Thoracic aorta (tissue), 2 donors: ENCODE measurements at places on chromosomes 4 and X.
A peak's percentile ranks its signal among the peaks of the same experiment; 100 is the strongest.

GRCh38 chr4:7593646-7594412 lies 159.1 kb upstream of the PSAPL1 start:
- no peak for DNase-seq

GRCh38 chr4:7647600-7648543 lies 213.1 kb upstream of the PSAPL1 start:
- no peak for DNase-seq

DNA sequence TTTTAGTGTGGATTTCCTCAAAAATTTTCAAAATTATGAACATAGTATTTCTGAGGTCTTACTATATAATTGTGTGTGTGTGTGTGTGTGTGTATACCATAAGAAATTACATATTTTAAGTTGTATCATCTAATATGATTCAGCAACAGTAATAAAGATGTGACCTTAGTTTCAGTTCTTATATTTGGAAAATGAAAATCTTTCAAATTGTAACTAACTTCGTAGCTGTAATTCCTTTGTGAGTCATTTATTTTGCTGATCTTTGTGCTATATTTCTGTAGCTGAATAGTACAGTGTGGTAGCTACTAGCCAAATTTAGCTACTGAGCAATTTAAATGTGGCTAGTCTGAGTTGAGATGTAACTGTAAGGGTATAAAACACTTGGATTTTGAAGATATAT lies 116.4 kb downstream of the RAP1GDS1 start:
- DNase-seq: no peak

- DNase-seq: no peak
Observed at GRCh38 chr4:113893546-113893945, 85.9 kb downstream of the ARSJ start.

GRCh38 chrX:16517039-16517605 lies 132.8 kb upstream of the S100G start:
- DNase-seq: no peak

- no peak for DNase-seq
Observed at GRCh38 chr4:61293707-61294400, 93.7 kb downstream of the ADGRL3 start.

DNA sequence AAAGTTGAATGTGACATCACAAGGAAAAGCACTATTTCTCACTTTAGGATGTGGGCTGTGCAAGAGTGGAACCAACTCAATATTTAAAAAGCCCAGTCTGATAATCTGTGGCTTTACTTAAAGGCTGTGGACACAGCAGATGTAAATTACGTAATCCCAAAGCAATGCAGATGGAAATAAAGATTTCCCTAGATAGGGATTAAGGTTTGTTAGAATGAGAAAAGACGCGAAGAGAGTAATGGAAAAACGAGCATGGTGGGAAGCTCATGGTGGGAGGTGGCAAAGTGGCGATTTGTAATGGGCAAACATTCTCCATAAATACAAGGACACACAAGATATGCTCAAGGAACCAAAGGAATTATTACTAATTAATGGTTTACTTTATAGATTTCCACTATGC lies 985.5 kb downstream of the FSTL5 start:
- no peak for DNase-seq

DNA sequence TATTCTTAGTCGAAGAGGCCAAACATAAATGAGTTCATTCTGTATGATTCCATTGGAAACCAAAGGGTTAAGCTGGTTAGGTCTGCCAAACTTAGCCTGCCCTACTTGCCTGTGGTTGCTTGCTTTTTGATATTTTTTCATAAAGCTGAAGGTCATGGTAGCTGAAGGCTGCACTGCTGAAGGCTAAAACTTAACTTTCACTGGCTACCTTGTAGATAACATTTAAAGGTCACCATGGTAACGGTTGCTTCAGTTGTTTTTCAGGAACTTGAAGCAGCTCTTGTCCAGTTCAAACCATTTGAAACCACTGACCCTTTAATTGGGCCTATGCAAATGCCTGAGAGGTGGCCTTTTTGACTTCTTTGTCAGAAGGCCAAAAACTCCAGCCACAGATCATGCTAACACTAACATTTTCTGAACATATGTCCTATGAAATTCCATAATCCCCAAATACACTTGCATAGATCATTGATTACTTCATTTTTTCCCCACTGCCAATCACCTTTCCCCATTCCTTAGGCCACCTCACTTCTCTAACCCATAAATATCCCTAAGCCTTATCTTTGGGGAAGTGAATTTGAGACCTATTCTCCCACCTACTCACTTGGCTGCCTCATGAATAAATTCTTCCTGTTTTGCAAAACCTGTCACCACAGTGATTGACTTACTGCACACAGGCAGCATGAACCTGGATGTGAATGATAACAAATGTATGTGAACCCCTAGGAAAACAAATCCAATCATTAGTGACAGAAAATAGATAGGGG lies 10.7 kb upstream of the SMIM10L2A start:
- no peak for DNase-seq

GRCh38 chrX:53440621-53441517 lies 6.7 kb upstream of the HSD17B10 start:
- DNase-seq: peak; percentile 19

DNA sequence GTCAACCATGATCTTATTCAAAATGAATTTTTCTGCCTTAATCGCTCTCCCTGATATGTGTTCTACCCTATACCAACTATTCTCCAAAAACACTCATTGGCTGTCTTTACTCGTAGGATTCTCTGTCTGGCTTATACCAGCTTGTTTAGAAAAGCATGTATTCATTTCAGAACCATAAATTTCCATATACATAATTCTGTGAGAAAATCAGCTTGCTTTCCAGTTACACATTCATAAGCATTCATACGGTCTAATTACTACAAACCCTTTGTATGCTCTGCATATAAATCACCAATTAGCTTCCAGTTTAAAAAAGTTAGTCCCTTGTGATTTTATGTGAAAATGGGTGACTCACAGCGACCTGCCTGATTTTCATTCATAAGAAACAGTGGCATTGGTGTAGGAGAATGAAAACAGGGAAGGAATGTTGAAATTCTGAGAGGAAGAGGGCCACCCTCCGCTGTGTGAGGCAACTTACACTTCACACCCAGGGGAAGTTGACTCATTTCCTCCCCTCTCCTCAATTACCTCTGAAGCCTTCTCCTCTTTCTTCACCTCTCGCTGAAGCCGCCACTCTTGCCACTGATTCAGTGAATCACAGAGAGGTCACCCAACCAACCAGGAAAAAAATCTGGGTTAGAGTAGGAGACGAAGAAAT lies 63.3 kb downstream of the MEPE start:
- DNase-seq: no peak

- DNase-seq: no peak
Observed at GRCh38 chr4:20037745-20038144, 214.0 kb upstream of the SLIT2 start.

DNA sequence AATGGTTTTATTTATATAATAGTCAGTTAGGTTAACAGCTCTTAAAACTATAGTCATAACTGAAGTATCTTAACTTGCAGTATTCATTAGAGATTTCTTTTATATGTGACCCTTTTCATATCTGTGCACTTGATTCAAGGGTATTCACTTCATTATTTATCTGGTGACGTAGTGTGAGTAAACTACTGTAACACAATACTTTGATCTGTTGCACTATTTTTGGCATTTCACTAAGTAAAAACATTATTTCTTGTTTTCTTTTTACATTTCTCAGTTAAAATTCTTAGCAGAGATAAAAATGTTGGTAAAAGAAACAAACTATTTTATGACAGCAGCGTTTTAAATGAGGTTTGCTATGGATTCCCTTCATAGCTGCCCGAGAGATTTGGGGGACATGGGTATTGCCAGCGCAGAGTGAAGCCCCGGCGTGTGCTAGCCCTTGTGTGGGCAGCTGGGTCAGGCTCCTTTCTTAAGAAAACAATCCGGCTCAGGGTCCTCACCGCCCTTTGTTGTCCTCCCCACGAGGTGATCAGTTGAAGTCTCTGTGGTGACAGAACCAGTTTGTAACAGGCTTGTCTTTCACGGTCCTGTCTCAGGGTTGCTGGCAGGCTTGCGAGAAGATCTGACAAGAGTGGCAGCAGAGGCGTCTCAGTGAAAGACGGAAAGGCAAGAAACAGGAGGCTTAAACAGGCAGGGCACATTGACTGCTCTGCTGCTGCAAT lies 293.4 kb downstream of the BMPR1B start:
- no peak for DNase-seq

DNA sequence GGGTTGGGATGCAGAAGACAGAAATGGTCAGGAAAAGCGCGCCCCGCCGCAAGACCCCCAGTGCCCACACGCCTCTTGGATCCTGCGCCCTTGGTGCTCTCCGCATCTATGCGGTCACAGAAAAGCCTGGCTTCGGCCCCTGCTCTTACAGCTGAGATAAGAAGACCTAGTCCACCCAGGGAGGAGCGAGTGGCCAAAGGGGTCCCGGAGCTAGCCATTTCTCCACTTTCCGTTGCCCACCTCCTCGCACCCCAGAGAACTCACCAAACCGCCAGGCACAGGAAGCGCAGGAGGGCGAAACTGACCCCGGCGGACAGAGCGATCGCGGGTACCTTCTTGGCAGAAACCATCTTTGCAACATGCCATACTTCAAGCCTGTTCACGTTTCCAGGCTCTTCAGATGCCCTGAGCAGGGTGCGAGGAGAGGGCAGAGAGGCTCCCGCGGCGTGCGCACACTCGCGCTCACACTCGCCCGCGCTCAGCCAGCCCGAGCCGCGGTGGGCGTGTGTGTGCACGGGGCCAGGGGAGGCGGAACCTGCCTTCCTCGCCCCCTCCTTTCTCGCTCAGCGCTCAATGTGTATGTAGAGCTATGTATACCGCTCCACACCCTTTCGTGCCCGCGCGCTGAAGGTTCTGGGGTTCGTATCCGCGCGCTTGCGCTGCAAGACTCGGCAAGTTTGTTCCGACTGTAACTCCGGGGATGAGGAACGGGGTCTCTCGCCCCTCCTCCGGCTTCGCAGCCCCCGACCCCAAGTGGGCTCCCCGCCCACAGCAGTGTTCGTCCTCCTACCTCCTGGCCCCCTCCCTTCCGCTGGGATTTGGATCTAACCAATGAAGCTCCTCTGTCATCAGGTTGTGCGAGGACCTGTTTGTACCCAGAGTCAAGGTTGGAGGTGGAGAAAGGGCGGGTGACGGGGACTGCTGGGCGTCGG lies at the start of gene GABRA4:
Gene GABRA4 (minus strand): TSS at position 507 of the 932 bp plus-strand sequence. CDS start 157 bp downstream, at position 350.
- no peak for DNase-seq

DNA sequence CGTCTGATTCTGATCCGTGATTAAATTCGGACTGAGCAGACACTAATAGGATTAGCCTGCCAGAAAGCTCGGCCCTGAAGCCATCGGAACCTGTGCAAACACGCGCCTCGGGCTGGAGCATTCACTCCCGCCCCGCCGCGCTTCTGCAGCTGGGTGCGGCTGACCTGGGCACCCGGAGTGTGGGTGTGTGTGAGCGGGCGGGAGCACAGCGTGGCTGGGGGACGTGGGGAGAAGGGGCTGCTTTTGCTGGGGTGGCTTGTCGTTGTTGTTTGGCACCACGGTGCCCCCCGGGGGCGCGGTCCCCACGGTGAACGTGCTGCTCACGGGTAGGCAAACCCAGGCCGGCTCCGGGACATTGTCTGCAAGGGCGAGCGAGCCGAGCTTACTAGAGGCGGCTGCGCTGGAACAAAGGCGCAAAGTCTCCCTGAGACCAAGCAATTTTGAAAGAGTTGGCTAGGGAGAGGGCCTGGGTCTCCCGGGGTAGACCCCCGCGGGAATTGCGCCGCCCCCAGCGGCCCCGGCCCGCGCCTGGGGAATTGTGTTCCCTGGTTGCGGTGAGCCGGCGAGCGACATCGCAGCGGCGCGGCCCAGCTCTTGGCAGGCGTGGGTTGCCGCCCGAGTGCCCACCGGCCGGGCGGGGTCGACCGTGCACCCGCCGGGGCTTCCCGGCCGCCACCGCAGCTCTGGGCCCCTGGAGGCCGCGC lies 1.4 kb downstream of the MAMLD1 start:
- DNase-seq: no peak

GRCh38 chrX:103879339-103879738 lies 47.3 kb upstream of the RAB9B start:
- no peak for DNase-seq

GRCh38 chr4:89913623-89914022 lies 19.0 kb downstream of the MMRN1 start:
- DNase-seq: no peak

DNA sequence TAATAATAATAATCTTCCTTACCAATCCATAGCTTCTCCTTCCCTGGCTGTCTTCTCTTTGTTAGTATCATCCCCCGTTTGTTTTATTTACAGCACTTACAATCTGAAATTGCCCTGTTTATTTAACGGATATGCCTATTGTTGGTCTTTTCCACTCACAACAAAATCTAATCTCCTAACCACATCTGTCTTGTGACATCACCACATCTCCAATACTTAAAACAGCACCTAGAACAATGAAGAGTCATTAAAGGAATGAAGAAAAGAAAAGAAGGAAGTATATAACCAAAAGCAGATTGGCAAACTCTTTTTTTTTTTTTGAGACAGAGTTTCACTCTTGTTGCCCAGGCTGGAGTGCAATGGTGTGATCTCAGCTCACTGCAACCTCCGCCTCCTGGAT lies 38.7 kb upstream of the JADE1 start:
- no peak for DNase-seq

DNA sequence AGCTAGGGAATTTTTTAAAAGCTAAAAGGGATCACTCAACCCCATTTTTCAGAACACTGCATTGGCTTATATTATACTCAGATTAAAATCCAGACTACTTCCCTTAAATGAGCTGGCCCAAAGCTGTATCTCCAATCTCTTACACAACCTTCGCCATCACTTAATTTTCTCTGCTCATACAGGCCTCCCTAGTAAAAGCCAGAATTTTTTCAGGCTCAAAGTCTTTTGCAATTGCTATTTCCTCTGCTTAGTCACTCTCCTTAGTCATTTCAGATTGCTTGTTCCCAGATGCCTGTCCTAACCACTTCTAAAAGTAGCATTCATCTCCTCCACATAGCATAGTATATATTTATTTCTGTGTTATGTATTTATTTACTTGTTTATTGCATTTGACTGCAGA lies 1587.9 kb upstream of the ADGRL3 start:
- no peak for DNase-seq

DNA sequence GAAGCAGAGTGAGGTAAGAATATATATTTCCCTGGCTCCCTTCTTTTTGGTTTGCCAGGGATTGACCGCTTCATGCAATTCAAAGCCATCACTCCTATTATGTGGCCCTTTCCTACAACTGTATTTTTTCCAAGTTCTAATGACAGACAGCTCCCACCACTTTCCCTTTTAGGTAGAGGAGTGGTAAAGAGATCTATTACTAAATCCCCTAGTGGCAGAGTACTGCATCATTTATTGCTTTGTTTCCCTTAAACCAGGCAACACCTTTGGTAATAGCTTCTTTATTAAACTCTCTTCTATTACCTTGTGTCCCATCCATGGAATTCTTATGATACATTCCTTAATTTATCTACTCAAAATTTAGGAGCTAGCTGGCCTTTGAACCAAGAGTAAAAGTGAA lies 90.7 kb downstream of the CNOT6L start:
- DNase-seq: no peak

GRCh38 chrX:130805903-130806302 lies 97.1 kb downstream of the ENOX2 start:
- DNase-seq: no peak

GRCh38 chr4:177740563-177740962 lies 298.3 kb upstream of the AGA start:
- DNase-seq: no peak

DNA sequence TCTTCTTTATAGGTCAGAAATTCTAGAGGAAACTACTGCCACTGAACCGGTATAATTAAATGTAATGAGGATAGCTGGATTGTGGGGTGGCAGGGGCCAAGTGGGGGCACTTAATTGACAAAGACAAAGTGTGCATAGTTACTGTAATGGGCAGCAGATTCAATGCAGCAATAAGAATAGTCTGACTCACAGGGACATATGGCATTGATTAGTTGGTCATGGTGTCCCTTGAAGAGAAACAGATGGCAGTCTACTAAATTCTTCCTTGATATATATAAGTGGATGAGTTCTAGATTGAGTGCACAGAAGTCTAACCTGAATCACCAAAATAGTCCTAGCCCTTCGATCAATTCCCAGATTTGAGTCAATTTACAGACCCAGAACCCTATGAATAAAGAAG lies 31.6 kb downstream of the ETDC start:
- no peak for DNase-seq
